Fibroblast of mammary gland (primary cell): ENCODE measurements at places on chromosomes 3 and 15.
A peak's percentile ranks its signal among the peaks of the same experiment; 100 is the strongest.

GRCh38 chr3:128775906-128776542 is 50.0 kb downstream of the RAB7A start:
- no peak for DNase-seq

DNA sequence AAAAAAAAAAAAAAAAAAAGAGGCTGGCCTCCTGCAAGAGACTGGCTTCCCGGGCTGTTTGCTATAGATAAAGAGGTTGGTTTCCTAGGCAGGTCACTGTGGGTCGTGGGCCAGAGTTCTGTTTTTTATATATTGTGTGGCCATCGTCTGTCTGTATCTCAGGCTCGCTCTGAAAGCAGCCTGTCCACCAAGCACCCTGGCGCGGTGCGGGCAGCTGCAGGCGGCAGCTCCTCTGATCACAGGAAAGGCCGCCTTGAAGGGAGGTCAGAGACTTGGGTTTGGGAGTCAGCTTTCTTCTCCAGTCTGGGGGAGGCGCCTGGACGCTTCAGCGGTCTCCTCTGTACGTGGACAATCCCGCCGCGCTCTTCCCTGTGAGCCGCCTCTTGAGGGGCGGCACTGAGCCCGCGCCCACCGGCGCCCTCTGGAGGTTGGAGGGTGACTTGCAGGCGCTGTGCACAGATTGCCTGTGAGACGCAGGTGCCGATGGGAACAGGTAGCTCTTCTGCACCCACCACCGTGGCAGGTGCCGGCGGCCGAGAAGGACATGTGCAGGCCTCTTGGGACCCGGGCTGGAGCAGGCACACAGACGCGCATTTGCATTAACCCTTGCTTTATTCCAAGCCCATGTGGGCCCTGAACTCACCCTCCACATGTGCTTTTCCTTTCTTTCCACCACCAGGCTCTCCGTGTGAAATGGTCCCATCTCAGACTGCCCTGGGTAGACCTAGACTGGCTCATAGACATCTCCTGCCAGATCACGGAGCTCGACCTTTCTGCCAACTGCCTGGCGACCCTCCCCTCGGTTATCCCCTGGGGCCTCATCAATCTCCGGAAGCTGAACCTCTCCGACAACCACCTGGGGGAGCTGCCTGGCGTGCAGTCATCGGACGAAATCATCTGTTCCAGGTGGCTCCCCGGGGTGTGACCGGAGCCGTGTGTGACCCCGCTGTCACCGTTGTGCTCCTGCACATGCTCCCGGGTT is 89.3 kb downstream of the LRRK1 start:
- DNase-seq: peak; percentile 78

DNA sequence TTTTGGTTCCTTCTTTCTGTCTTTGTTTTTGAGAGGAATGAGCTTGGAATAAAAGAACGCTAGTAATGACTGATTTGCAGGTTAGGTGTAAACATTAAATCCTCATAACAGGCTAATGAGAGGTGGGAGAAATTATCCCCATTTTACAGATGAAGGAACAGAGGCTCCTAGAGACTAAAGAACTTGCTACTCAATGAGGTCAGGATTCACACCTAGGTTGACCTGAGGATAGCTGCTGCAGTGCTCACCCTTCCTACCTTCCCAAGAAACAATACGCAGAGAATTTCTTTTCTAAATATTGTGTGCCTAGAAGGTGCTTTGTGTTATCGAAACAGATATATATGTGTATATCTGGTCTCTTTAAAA is 106.3 kb downstream of the IGF1R start:
- no peak for DNase-seq

DNA sequence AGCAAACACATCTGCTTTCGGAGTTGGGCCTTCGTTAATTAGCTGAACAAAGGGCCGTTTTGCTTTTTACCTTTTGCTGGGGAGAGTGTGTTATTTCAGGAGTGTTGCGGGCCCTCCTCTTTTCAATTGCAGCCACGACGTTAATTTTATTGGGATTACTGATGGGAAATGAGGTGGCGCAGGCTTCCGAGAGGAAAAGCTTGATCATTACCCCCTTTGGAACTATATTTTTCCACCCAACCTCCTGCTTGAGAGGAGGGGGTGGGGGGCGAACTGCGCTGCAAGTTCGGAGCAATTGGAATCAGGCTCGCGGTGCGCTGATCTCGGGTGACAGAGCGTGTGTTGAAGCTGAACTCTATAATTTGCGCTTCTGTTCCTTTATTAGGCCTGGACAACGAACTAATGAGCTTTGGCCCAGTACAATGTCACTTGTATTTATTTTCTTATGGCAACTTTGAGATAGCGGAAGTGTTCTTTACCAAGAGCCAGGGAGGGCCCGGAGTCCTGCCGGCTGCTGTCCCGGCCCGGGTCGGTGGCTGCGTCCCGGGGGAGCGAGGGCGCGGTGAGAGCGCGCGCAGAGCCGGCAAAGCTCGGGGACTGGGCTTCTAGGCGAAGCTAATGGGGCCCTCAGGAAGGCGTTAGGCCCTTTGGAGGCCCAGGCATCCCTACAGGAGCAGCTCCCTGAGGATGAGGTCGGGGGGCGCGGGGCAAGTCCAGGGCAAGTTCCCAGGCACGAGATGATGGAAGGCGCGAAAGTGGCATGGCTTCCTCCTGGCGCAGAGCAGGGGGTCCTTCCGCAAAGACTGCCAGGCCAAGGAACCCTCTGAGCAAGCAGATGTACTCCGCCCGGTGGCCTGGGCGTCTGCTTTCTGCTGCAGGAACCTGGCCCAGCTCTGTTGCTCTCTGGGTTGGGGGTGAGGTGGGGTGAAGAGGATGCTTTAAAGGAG is 12.9 kb downstream of the NR2F2 start:
- peak; percentile 14 for DNase-seq

GRCh38 chr15:65066001-65066634 is 1.7 kb downstream of the RASL12 start:
- DNase-seq: peak; percentile 50

GRCh38 chr15:66405007-66405406 is 18.3 kb downstream of the MAP2K1 start:
- no peak for DNase-seq

GRCh38 chr3:46845860-46846623 is 17.2 kb downstream of the MYL3 start:
- DNase-seq: peak; percentile 77

GRCh38 chr3:159378396-159379194 is 576.7 kb downstream of the MFSD1 start:
- no peak for DNase-seq

DNA sequence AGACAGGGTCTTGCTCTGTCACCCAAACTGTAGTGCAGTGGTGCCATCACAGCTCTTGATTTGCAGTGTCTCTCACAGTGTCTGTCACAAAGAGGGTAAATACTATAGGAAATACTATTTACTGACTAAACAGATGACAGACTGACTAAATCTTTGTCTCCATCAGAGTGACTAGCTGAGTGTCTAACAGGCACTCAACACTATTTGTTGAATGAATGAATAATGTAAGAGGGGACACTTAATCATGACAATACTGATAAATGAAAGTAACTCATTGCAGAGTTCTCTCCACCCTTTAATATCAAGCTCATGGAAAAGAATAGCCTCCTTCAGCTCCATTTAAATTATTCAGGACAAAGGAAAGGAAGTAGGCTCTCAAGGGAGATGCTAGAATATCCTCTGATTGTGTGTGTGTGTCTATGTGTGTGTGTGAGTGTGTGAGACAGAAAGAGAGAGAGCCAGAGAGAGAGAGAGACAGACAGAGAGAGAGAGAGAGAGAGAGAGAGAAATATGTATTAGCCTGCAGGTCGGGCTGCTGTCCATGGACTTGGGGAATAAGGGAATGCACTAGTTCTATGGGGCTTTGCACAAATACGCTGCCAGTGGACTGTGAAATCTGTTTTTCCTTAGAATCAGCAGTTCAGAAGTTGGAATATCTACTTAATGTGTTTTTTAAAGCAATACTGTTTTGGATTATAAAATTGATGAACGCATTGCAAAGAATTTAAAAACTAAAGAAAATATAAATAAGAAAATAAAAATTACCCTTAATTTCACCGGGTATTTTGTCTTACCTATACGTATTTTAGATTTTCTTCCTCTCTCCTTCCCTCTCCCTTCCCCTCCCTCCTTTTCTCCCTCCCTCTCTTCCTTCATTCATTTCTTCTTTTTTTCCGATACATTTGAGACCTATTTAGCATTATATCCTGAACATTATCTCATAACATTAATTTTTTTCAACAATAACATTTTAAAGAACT is 132.9 kb upstream of the LRIG1 start:
- DNase-seq: no peak

DNA sequence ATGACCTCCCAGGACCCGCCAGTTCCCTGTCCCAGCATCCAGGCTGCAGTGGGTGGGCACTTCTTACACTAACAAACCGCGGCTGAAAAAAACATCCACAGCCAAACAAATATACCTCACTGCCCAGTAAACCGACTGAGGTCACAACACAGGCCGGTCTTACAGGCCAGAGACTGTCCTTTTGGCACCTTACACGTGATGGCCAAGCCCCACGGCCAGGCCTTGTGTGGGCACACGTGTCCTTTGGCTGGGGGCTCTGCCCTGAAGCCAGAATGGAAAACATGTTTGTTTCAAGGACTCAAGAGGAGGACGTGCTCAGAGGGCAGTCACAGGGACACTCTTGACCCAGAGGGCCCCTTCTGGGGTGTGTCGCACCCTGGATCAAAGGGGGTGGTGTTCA is 9.8 kb downstream of the SLC38A3 start:
- DNase-seq: no peak

GRCh38 chr3:44954962-44955361 is 21.0 kb downstream of the ZDHHC3 start:
- DNase-seq: peak; percentile 66

DNA sequence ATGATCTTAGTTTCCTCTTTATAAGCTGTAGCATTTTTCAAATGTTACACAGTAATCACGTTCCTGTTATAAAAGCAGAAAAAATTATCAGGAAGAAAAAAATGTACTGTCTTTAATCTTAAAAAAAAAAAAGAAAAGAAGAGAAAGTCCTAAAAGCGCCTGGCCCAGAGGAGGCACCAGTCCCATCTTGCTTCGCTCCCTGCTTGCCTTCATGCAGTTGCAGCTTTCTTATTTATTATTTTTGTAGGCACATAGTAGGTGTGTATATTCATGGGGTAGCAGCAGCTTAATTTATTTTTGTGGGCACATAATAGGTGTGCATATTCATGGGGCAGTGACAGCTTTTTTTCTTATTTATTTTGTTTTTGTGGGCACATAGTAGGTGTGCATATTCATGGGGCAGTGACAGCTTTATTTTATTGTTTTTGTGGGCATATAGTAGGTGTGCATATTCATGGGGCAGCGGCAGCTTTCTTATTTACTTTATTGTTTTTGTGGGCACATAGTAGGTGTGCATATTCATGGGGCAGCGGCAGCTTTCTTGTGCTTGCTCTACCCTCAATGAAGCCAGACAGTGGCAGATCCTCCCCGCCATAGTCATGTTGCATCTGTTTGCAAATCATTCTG is 5.5 kb upstream of the EHD4 start:
- no peak for DNase-seq

DNA sequence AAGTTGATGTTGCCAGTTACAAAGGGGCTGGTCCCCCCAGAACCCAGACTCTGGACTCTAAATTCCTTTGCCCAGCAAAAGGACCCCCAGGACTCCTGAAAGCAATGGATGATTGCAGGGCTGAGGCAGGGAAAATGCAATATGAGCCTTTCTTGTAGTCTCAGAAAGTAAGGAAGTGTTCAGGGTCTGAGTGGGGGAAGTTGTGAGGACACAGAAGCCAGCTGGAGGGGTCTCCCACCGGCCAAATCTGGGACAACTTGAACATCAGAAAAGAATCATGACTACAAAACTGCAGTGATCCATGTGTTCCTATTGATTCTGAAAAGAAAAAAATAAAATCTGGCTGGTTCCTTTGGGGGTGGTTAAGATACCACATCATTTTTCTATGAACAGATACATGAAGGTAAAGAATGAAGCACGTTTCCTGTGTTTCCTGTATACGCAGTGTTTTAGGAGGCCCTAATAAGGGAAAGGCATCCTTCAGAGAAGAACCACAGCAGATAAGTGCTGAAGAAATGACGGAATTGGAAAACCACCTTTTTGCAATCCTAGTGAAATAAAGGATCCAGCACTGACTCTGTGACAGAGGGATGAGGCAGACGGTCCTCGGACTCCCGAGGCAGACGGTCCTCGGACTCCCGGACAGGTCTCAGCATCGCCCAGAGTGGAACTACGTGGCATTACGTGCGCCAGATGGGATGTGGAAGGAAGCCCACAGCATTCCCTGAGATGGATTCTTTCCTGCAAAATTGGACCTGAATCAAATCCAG is 22.2 kb upstream of the GRIP2 start:
- no peak for DNase-seq

- DNase-seq: no peak
Observed at GRCh38 chr15:33171202-33171601, 23.3 kb downstream of the FMN1 start.

- no peak for DNase-seq
Observed at GRCh38 chr3:14096742-14097141, 27.9 kb downstream of the CHCHD4 start.

DNA sequence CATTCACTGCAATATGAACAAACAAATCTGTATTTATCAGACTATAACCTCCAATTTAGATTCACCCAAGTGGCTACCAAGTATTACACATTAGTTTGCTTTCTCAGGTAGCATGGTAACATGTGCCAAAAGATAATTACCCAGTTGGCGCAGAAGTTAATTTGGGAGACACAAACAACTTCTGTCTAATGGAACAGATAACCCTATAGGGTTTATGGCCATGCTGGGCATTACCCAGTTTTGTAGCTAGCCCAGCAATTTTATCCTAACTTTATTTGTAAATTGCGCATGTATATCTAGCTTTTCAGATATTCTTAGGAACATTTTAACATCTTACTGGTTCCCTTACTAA is 780 bp downstream of the RPL22L1 start:
- no peak for DNase-seq

GRCh38 chr15:75056036-75056435 is 32.6 kb downstream of the PPCDC start:
- DNase-seq: no peak

GRCh38 chr3:153463895-153464294 is 301.9 kb downstream of the RAP2B start:
- no peak for DNase-seq

- no peak for DNase-seq
Observed at GRCh38 chr15:101359365-101359947, 64.4 kb upstream of the SNRPA1 start.

DNA sequence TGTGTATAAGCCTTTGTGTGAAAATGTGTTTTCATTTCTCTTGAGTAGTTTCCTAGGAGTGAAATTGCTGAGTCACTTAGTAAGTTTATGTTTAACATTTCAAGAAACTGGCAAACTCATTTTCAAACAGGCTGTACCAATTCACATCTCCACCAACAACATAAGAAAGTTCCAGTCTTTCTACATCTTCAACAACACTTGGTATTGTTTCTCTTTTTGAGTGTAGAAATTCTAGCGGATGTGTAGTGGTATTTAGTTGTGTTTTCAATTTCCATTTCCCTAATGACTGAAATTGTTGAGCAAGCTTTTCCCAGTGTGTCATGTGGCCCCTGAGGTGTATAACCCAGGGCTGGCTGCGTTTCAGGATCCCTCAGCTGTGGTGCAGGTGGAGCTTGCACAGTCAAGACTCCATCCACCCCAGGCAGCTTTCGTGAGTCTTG is 258.5 kb downstream of the PDCD6IP start:
- DNase-seq: peak; percentile 2

- DNase-seq: no peak
Observed at GRCh38 chr3:69659180-69659910, 79.9 kb upstream of the MITF start.

GRCh38 chr3:60856257-60857046 is 394.8 kb downstream of the FHIT start:
- no peak for DNase-seq

- peak; percentile 50 for DNase-seq
Observed at GRCh38 chr3:128322030-128323022, 144.4 kb downstream of the DNAJB8 start.
